ENCODE measurements at places on chromosomes 4 and X.
A peak's percentile ranks its signal among the peaks of the same experiment; 100 is the strongest.

DNA sequence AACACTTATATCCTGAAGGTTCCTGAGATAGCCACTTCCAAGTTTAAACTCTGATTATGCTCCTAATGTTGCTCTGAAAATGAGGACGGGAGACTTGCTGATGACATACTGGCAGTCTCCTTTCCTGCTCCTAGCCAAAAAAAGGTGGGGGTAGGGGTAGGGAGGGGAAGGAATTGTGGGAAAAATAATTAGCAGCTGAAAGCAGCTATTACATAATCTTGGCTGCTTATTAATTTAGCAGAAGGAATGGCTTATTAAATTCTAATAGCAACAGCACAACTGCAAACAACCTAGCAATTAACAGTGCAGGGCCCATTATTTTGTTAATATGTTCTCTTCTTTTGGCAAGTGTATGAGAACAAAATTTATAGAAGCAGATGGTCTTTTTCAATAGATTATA lies 2.0 kb upstream of the AP1S2 start:
- no peak for ATAC-seq

DNA sequence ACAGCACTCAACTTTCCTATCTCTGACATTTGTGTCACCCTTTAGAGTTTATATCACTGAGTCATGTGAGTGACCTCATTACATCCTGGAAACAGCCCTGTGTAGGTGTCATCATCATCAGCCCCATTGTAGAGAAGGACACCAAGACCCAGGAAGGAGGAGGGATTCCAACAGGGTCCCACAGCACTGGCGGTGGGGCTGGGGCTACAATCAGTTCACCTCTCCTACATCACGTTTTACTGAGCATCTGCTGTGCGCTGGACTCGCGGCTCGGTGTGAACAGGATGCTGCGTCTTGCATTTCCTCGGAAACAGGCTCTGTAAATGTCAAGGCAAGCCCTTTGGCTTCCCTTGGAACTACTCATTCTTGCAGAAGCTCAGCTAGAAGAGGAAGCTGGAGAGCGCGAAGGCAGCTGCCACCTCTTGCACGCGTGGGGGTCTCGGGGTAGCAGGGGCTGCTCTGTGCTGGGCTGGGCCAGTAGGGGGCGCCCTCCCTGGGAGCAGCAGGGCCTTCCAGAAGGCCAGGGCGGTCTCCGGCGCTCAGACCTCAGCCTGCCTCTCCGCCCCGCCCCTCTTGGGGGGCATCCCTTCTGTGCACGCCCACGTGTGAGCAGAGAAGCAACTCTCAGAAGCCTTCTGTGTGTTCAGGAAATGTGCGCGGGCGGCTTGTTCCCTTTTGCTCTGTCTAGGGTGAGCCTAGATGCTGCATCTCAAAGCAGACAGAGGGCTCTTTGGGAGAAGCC lies 29.0 kb downstream of the REELD1 start:
- no peak for ATAC-seq

GRCh38 chr4:141348573-141348972 lies 127.9 kb downstream of the ZNF330 start:
- no peak for ATAC-seq

GRCh38 chr4:154471526-154472331 lies 19.9 kb downstream of the DCHS2 start:
- ATAC-seq, result no peak

- ATAC-seq, result peak; percentile 62
These were observed 1381.5 kb upstream of the ADGRL3 start for GRCh38 chr4:59818656-59819055.

GRCh38 chrX:69813677-69814076 lies 197.8 kb downstream of the EDA start:
- ATAC-seq, result no peak

DNA sequence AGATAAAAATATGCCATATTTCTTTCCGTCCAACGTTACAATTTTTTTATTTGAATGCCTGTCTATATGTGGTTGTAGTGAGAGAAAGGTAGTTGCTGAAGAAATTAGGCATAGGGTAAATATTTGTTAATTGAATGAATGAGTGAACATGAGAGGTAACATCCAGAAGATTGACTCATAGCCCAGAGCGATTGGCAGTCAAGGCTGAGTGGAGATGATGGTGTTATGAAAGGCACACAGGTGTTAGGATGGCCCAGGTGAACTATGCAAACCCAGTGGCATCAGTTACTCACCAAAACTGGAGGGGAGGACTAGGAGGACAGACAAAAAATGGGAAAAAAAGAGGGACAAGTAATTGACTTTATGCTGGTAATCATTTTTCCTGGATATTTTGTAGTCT lies 31.7 kb upstream of the SPRY1 start:
- ATAC-seq, result no peak

- ATAC-seq, result peak; percentile 89
These were observed 14.5 kb upstream of the PRRG3 start for GRCh38 chrX:151680805-151681204.

DNA sequence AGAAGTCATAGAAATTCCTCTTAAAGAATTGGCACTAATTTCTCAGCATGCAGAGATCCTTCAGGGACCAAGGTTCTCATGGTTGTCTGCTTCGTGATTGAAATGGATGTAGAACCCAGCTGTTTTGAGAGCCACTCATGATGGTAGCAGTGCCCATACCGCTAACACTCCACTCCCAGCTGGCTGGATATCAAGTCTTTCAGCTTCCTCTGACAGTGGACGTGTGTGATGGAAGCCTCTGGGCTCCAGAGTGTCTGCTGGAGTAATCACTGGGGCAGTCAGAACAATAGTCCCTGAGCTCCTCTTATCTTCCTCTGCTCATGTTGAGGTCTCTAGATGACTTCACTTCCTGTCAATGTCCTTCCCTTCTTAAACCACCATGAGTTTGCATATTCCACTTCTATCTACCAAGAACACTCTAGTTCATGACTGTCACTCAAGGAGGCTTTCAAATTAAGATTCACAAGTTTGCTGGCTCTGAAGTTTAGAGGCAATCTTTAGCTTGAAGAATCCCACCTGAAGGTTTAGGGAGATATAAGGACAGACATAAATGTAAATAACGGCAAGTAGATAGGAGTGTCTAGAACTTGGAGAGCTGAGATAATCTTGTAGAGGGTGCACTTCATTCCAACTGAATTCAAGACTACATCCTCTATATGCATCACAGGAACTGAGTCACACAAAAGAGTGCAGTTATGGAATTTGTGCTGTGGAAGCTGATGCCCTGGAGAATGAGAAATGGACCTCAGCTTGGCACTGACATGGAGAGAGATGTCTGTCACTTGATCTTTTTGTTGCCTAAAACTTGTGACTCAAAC lies 64.5 kb upstream of the WDR1 start:
- ATAC-seq, result no peak

DNA sequence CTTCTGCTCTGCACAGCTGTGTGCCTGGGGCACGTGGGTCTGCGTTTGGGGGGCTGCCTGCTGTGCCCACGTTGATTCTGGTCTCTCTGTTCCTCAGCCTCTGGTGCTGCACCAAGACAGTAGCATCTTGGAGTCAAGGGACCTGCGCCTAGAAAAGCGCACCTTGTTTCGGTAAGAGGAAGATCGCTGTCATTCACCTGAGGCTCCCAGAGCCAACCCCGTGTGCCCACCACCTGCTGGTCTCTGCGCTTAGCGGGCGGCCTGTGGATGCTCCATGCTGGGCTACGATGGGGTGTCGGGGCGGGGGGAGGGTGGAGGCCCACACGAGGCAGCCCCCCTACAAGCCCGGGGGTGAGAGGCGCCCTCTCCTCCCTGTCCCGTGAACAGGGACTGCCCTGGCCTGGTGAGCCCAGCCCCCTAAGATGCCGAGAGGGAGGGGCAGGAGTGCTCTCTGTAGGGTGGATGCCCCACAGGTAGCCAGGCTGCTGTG lies 18.9 kb upstream of the HGFAC start:
- no peak for ATAC-seq

- no peak for ATAC-seq
These were observed 25.9 kb downstream of the ENPEP start for GRCh38 chr4:110501826-110502225.

GRCh38 chr4:752196-752861 lies 46.7 kb downstream of the PCGF3 start:
- ATAC-seq, result no peak

- ATAC-seq, result peak; percentile 25
These were observed 929.1 kb downstream of the STIM2 start for GRCh38 chr4:27789773-27790172.

- no peak for ATAC-seq
These were observed 77.3 kb downstream of the AFF2 start for GRCh38 chrX:148577741-148578140.

- no peak for ATAC-seq
These were observed 125.8 kb upstream of the RXFP1 start for GRCh38 chr4:158395889-158396288.

DNA sequence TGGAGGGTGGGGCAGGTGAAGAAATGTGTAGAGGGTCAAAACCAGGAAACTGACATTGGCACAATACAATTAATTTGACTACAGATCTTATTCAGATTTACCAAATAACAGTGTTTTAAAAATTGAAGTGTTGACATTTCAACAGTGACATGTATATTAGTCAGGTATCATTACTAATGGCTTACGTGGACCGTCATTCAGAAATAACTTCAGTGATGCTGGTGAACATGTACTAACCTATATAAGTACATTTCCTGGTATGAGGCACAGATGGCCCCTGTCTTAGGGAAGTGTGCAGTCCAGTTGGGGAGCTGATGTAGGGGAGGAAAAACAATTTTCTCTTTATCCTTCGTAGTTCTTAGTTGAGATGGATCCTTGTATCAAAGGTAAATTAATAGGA lies 22.3 kb upstream of the MAOA start:
- no peak for ATAC-seq

- no peak for ATAC-seq
These were observed 14.7 kb downstream of the ATXN3L start for GRCh38 chrX:13305108-13305507.

All from SK-N-SH treated with all-trans-retinoic acid at 6 μM for 48 hours (cell line).